ENCODE measurements at places on chromosomes 6 and 20.

DNA sequence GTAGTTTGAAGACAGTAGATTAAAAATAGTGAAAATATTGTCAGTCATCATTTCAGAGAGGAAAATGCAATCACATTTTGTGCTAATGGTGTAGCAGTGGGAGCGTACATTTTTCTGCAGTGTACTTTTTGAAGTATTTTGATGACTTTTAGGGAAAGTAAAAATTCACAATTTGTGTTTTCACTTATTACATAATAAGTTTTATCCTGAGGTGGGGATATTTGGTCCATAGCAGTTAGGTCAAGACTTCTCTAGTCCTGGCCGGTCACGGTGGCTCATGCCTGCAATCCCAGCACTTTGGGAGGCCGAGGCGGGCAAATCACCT is 122.3 kb downstream of the SASH1 start:
- no peak for DNase-seq

GRCh38 chr6:7236306-7237209 is 76.4 kb downstream of the SSR1 start:
- no peak for DNase-seq

DNA sequence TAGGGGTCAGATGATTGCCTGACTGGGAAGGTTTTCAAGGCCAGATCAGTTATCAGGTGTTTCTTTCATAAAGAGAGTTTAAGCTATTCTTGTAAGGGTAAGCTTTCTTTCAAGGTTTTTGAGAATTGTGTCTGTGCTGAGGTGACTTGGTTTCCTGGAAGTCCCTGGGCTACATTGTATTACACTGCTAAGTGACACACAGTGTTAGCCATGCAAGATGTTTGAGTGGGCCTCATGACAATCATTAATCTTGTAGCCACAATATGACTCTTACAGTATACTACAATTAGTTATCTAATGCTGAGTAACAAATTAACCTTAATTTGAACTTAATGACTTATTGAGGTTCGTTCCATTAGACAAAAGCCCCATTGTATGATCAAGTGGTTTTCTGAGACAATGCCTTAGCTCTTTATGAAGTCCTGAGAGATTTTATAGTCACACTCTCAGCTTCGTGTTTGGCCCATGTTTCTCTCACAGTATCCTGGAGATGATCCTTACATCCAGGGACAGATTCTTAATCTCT is 186.7 kb downstream of the RPS12 start:
- no peak for DNase-seq

GRCh38 chr20:37584238-37584807 is 56.6 kb upstream of the BLCAP start:
- no peak for DNase-seq

GRCh38 chr6:30626484-30627366 is at the start of gene ATAT1:
Gene ATAT1 (plus strand): TSS chr6:30626874.
- DNase-seq = peak; percentile 78

- DNase-seq = no peak
Observed at GRCh38 chr6:168819546-168819945, 378.6 kb downstream of the SMOC2 start.

GRCh38 chr6:25279748-25280343 is 672 bp downstream of the CARMIL1 start:
- no peak for DNase-seq

DNA sequence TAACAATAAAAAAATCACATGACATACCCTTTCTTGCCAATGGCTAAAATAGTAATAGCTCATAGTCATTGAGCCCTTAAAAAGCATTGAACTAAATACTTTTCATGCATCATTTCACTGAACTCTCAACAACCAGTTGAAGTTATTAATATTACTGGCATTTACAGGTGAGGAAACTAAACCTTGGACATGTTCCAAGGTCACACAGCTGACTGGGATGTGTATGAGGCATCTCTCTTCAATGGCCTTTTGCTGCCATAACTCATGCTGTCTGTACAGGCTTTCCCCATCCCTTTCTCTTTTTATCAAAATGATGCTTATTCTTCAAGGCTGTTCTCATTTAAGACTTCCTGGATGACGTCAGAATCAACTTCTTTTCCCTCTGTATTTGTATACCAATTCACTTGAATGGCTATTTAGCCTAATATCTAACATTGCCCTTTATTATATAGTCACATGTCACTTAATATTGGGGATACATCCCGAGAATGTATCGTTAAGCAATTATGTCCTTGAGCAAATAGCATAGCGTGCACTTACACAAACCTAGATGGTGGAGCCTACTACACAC is 476.4 kb downstream of the KIF16B start:
- DNase-seq = no peak

DNA sequence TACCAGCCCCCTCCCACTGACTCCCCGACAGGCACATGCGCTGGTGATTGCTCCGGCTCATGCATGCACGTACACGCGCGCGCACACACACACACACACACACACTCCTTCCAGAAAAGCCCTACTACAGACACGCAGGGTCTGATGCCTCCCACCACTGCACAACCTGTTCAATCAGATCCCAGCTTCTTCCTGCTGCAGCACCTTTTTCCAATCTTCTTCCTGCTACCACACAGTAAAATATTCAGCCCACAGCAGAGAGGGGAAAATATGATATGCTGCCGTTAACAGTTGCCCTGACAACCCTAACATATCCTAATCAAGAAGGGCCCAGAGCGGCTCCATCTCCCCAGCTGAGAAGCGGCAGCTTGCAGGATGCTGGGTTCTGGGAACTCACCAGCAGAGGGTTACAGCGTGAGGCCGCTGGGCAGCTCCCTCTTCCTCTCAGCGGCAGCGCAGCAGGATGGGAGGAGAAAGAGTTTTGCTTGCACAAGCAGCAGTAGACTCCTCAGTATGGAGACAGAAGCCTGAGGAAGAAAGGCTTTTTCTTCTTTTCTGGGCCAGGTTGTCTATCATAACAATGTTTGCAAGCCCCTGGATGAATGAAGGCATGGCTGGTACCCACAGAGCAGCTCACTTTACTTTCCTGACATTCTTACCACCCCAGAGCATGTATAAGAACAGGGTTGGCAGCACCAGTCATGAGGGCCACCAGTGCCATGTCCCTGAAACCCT is 23.9 kb downstream of the MAP7 start:
- DNase-seq = no peak

DNA sequence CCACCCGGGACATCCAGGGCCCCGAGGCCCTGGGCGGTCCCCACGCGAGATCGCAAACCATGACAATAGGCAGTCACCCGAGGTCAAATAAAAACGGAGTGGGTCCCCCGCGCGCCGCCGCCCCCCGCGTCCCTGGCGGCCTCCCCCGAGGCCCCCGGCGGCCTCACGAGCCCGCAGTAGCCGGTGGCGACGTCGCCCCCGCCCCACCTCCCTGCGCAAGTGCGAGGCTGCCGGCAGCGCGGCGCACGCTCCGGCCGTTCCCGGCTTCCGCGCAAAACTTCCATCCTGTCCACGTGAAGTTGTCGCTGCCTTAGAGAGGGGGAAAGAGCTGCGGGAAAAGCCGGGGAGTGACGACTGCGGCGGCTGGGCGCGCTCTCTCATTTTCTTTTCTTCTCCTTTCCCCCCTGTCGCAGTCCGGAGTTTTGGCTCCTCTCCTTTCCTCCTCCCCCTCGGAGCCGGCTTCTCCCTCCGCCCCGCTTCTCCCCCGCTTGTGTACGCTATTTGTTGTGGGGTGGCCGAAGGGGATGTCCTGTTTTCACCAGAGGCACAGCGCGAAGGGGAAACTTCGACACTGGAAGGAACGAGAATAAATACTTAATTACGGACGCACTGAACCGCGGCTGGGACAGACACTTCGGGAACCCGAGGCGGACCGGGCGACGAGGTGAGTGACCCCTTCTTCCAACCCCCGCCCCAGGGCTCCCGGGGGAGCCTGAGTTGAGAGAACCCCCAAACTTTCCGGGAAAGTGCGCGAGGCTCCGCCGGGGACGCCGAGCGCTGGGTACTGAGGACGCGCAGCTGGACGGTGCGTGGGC is at the start of gene EYA4:
Gene EYA4 (plus strand): TSS at position 272 of the 815 bp plus-strand sequence. CDS start 33,424 bp downstream, outside the sequence.
- DNase-seq = no peak

GRCh38 chr6:16596616-16597331 is 164.5 kb downstream of the ATXN1 start:
- no peak for DNase-seq

- DNase-seq = no peak
Observed at GRCh38 chr20:5935384-5935783, 14.9 kb downstream of the TRMT6 start.

DNA sequence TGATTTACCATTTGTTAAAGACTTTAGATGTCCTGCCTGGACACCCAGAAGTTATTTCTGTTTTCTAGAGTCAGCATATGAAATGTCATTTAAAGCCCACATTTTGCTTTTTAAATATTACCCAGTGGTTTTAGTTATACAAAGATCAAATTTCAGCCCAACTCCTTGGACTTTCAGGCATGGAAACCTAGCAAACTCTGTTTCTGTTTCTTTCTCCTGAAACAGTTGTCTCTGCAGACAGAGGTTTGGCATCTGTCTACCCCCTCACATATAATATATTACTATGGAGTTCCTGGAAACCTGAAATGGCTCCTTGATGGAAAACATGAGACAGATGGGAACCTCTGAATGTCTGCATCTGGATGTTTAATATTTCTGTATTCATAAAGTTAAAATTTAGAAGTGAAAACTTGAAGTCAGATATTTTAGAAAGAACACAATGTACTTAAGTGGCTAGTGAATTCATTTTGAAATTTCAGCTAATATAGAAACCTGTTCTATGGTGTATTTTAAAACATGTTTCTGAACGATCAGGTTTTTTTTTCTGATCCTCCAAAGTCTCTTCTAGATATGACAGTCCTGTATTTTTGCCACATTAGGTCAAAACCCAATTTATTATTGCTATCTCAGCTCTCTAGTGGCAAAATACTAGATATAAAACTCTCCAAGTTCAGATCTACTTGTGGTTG is 743.3 kb downstream of the CD109 start:
- DNase-seq = no peak

DNA sequence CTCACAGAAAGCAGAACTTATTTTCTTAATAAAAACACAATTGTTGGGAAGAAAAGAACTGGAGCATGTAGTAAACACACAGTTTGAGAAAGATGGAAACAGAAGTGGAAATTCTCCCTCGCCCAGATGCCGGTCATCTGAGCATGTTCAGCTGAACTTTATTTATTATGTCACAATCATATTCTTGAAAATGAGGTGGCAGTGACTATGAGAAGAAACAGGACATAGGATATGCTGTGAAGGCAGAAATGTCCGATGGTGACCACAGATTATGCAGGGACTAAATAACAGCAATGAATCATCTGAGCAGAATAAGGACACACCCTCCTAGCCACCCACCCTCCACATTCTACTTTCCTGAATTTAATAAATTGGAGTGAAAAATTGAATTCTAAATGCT is 425.3 kb upstream of the NOX3 start:
- no peak for DNase-seq

GRCh38 chr6:106084106-106084988 is 1.8 kb upstream of the PRDM1 start:
- no peak for DNase-seq

DNA sequence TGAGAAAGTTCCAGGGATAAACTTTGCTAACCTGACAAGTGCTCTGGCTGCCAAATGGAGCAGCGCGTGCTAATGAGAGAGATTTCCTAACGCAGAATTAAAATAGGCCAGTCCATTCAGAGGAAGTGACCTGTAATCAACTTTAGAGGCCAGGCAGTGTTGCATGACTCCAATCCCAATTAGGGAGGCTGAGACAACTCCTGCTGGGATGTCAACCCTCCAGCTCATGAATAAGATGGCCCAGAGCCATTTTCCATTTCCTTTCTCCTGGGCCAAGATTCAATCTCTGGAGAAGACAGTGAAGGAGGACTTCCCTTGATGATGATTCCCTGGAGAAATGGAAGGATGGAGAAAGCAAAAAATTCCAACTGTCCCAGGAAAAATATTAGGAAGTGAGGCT is 241.5 kb upstream of the RNF24 start:
- no peak for DNase-seq

GRCh38 chr20:57479196-57479595 is 45.7 kb downstream of the CTCFL start:
- no peak for DNase-seq

DNA sequence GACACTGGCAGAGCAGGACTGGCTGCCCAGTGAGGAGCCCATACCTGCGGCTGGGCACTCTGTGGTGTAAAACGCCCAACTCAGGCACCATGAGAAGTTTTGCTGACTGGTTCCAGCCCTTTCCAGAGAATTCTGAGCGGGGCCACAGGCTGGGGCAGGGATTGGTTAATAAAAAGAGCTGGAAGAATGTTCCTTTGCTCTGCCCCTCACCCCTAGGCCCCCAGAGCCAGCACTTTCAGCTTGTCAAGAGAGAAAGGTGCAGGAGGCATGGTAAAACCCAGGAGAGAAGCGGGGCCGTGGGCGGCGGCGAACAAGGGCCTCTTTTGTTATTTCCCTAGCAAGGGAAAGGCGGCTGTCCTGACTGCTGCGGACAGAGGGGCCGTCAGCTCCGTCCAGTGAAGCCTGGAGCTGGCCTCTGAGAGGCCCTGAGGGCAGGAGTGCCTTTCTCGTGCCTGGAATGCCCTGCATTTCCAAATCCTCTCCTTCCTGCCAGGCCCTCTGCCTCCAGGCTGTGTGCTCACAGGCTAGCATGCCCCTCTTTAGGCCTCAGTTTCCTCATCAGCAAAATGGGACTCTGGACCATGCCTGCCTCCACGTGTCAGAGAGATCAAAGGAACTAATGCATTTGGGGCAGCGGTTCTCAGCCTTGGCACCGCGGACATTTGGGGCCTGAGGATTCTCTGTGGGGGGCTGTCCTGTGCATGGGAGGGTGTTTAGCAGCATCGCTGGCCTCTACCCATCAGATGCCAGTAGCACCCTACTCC is 12.9 kb downstream of the SLC13A3 start:
- no peak for DNase-seq

- DNase-seq = no peak
Observed at GRCh38 chr6:129598244-129599187, 111.5 kb downstream of the ARHGAP18 start.

DNA sequence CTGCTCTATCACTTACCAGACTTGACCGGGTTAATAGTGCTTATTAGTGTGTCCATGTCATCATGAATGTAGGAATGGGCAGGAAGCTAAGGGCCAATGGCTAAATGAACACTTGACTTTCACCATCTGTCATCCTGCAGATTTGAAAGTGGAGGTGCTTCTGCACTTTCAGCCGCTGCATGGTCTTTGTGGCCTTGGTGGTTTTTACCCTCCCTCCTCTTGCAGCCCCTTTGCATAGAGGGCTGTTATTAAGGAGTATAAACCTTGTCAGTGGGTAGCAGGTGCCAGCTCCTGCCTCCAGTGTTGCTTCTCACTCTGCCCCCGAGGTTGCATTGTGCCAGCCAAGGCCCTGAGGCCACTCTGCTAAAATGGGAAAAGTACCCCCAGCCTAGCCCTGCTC is 122.2 kb upstream of the TNFAIP3 start:
- no peak for DNase-seq

GRCh38 chr20:44691424-44692423 is 23.4 kb upstream of the CCN5 start:
- DNase-seq = no peak

DNA sequence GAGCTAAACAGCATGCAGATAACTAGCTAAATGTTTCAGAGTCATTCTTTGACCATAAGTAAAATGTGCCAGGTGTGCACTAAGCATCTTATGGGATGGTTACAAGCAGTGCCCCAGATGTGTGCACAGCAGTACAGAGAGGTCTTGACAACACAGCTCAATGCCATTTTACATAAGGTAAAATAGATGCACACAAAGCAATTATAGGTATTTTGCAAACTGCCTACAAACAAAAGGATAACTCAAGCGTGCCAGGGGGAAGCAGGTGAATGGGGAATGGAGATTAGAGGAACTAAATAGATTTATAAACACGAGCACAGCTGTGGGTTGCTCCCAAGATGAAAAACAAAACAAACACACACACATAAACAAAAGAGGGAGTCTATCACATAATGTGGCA is 64.8 kb downstream of the SLC2A10 start:
- DNase-seq = no peak
